Activated CD4-positive, alpha-beta T cell treated with anti-CD3 and anti-CD28 coated beads for 48 hours (primary cell): ENCODE measurements at places on chromosomes 12 and 14.

- DNase-seq: no peak
These were observed 79.4 kb downstream of the C12orf75 start for GRCh38 chr12:105409801-105410471.

DNA sequence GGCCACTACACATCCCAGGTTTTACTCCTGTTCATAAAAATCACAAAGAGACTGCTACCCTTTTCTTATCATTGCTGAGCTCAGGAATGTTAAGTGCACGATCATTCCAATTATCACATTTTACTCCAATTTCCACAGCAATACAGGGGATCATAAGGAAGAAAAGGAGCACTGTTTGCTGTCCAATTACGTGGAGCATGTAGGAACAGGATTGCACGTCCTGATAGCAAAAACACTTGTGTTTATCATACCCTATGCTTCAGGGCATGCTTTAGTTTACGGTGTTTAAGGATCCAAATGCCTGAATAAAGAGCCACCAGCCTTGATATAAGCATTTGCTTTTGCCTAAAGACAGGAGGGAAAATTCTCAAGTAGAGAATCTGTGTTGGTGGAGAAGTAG, 155.4 kb upstream of the EGLN3 start:
- no peak for DNase-seq

DNA sequence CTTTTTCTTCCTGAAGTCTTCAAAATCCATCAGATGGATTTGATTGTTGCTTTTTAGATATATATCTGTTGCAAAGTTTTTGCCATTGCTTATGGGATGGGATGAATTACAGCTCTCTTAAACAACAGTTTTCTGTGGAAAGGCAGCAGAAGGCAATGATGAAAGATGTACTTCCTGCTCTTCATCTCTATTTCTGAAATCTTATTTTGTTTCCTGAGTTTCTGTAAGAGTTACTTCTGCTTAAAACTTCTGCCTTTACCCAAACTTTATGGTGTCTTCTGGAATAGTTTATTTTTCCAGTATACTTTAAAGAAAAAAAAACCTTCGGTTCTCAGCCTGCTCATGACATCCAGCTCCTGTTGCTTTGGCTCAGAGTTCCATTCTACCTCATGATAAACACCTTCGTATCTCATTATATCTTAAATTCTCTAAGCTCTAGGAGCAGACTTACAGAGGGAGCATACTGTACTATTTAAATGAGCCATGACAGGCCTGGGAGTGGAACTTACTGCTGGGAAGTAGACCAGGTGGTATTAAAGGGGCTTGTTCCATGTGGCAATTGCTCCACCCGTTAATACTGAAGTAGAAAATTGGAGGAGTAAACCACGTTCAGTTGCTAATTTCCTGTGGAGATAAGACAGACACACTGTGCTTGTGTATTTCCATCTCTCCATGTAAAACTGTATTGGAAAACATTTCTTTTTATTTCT, 288.4 kb downstream of the FBXL14 start:
- DNase-seq: no peak

- DNase-seq: no peak
These were observed 44.5 kb downstream of the MVK start for GRCh38 chr12:109618082-109618481.

DNA sequence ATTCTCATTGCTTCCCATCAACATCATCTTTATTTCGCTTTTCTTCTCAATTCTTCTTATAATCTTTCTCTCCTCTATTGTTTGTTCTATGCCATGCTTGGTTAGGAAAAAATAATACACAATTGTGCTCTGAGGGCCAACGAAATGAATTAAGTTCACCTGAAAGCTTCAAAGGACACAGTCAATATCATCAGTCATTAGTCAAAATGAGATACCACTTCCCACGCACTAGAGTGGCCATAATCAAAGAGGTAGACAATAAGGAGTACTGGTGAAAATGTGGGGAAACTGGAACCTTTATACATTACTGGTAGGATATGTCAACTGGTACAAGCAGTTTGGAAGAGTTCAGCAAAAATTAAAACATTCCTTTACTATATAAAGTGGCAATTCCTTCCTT, 91.5 kb downstream of the TMTC1 start:
- no peak for DNase-seq

DNA sequence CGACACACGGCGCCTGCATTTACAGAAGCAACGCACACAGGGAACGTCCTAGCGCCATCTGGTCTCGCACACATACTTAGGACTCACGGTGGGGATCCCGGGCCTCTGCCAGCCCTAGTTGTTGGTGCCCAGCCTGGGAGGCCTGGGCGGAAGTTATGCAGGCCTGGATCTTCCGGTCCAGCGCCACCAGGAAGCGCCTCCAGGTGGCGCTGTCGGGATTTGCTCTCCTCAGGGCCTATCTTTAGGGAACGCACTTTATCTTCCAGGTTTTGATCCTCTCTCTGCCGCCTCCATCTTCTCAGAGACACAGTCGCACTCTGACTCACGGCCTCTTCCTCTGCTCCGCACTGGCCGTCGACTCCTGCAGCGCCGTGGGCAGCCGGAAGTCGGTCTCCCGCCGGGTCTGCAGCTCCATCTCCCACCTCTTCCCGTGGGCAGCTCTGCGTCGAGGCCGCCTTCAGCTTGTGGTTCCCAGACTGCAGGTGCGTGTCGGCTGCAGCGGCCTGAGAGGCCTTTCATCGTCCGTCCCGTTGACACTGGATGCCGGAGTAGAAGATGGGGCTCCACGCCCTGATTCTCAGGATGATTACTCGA, 760.4 kb downstream of the TMEM121 start:
- DNase-seq: peak; percentile 36

GRCh38 chr14:67636361-67636919, 16.7 kb downstream of the ARG2 start:
- no peak for DNase-seq

GRCh38 chr14:99117671-99118045, 154.3 kb downstream of the BCL11B start:
- no peak for DNase-seq

DNA sequence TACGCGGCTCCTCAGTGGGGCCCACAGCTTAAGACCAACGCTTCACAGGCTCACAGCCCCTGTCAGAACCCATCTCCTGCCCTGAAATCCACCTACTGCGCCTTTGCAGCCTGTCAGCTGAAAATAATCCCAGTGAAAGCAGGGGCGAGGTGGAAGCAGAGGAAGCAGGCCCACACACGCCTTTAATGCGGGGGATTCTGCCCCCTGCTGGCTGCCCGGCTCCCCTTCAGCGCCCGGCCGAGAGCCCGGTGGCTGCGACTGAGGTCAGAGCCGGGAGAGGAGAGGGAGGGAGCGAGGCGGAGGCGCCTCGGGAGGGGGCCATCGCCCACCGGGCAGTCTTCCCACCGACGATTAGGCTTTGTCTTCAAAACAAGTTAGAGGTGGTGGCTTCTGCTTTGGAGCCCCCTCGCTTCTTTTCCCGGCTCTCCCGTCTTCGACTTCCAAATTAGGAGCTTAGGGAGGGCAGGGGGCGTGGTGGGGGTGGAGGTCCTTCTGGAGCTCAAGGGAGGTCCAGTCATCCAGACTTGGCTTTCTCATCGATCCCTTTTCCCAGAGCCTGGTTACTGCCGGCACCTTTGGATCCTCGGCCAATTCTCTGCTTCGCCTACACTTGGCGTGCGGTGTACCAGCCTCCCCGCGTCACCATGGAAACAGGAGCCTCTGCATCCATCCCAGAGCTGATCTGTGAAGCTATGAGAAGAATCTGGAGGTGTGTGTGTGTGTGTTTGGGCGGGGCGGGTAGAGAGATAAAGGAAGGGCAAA, 25.2 kb upstream of the RND1 start:
- peak; percentile 83 for DNase-seq

GRCh38 chr14:46250113-46250703, 401.4 kb downstream of the RPL10L start:
- no peak for DNase-seq

GRCh38 chr12:121784460-121784859, 9.0 kb downstream of the RHOF start:
- no peak for DNase-seq

GRCh38 chr12:71589478-71589881, 74.2 kb downstream of the ZFC3H1 start:
- DNase-seq: no peak

DNA sequence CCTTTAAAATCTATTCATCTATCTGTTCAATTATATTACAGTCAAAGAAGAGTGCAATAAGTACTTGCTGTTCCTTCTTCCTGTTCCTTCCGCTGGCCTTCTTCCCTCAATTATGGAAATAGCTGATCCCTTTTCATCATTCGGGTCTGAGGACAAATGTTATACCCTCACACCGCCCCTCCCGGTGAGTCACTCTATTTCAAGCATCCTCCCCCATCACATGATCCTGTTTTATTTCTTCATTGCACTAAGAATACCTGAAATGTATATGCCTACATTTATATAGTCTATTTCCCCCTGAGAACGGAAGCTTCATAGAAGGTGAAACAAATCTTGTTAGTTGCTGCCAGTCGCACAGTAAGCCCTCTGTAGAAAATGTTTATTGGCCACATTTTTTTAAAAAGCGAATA, 2.5 kb downstream of the SLC38A1 start:
- peak; percentile 48 for DNase-seq

- no peak for DNase-seq
These were observed 2.4 kb downstream of the GZMH start for GRCh38 chr14:24607081-24607480.

DNA sequence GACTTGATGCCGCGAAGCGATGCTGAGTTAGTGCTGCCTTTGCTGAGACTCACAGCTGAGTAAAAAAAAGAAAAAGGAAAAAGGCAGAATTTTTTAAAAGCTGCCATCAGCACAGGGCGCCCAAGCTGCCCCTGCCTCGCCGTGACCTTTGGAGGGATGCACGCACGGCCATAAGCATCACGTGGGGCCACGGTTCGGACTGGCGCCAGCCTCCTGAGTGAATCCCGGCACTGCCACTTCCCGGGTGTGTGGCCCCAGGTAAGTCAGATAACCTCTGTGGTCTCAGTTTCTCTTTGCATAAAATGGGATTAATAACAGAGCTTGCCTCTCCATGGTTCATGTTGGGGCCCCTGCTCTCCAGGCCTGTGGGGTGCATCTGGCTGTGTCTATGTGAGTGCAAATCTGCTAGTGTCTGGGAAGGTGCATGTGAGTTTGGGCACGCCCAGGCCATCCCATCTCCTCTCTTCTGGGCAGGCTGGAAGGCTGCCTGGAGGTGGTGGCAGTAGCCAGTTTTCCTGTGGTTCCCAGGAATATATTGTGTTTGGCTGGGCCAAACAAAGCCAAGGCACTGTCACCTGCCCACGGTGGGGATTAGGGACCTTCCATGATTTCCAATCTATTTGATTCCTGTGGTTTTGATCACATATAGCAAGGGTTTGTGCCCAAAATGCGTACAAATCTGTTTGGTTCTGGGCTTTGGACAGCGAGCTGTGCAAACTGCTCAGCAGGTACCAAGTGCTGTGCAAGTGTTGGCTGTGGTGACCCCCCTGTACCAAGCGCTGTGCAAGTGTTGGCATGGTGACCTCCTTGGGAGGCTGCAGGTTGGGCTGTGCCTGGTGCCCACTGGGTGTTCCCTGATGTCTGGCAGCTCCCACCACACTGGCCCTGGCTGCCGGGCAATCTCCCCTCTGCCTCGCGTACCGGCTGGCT, 43.5 kb upstream of the NCOR2 start:
- DNase-seq: no peak

GRCh38 chr14:95193081-95193480, 35.8 kb upstream of the DICER1 start:
- DNase-seq: no peak

- DNase-seq: no peak
These were observed 5.3 kb downstream of the GSC start for GRCh38 chr14:94764573-94764972.

- DNase-seq: no peak
These were observed 37.7 kb downstream of the RIN3 start for GRCh38 chr14:92551044-92551841.

DNA sequence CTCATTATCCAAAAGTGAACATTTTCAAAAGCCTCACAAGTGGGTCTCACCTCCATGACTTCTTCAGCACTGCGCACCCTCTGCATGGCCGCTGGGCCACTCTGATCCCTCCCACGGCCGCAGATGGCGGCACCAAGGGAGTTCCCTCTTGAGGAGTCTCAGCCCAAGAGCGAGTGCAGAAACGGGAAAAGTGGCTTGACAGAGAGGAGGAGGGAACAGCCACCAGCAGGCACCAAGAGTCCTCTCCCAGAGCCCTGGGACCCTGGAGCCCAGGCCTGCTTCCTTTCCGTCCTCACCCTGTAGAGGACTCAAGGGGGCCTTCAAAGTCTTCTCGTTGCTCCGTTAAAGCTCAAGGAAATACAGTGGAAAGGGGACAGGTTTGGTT, 230.2 kb upstream of the DIO3 start:
- no peak for DNase-seq

- DNase-seq: no peak
These were observed 118.5 kb downstream of the GLT1D1 start for GRCh38 chr12:128971802-128972201.

- no peak for DNase-seq
These were observed 37.7 kb downstream of the NCOR2 start for GRCh38 chr12:124529565-124530276.

- peak; percentile 58 for DNase-seq
These were observed 483 bp downstream of the POC1B start for GRCh38 chr12:89525305-89525823.

GRCh38 chr14:81521356-81521755, 12.3 kb downstream of the SEL1L start:
- DNase-seq: no peak

- DNase-seq: no peak
These were observed 14.1 kb downstream of the DRAM1 start for GRCh38 chr12:101891462-101891971.

DNA sequence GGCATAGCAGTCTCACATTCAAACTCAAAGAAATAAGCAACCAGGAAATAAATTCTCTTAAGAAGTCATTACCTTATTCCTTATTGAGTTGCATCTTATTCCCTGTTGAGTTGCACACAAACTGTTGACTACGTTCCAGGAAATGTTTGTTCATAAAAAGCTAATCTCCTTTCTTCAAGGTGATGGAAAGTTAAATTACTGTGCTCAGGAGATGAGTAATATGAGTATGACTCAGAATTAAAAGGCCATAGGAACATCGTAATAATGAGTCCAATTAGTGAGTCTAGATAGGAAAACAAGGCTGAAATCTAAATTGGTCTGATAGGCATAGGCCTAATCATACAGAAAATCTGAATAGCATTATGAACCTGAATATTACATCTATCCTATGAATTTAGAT, 203.1 kb downstream of the SLC2A13 start:
- DNase-seq: no peak

- no peak for DNase-seq
These were observed 28.8 kb upstream of the HIGD1C start for GRCh38 chr12:50923361-50924130.

DNA sequence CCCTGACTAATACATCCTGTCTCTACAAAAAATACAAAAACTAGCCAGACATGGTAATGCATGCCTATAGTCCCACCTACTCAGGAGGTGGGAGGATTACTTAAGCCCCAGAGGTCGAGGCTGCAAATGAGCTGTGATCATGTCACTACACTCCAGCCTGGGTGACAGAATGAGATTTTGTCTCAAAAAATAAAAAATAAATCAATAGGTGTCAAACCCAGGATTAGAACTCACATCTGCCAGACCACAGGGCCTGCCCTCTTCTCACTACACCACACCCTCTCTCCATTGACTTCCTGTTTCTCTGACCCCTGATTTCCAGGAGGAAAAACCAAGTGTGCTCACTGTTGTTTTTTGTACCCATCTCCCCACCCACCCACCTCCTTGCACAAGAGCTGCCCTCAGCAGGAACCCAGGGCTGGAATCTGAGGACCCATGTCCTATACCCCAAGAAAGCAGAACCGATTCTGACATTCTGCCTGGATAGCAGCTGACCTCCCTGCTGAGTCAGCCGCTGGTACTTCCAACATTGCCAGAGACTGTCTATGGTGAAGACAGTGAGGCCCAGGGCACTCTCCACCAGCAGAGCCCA, 6.2 kb downstream of the CMKLR1 start:
- no peak for DNase-seq
